Small intestine (tissue), 16 donors: ENCODE measurements at places on chromosomes 13 and 19. TPM values are rescaled to one million over a fixed set of nuclear protein-coding genes. Genes with fewer than 3 reads are reported as not detected.

DNA sequence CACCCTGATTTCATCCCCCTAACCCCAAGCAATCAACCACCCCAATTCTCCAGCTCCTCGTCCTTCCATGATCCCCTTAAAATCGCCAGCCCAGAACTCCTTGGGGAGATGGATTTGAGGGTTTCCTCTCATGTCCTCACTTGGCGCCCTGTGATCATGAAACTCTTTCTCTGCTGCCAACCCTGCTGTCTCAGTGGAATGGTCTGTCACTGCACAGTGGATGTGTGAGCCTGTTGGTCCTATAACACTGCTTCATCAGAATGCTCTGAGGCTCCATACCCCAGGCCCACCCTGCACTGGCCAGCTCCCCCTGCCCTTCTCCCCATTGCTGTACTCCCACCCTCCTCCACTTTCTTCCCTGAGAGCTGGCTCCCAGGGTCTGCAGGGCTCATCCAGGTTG is 12.6 kb upstream of the ZNF792 start:
- no peak for DNase-seq

- DNase-seq: no peak
These were observed 8.8 kb upstream of the GNG7 start for GRCh38 chr19:2711172-2711874.

- no peak for DNase-seq
These were observed 25.6 kb upstream of the ADGRE1 start for GRCh38 chr19:6861683-6862286.

- no peak for DNase-seq
These were observed 147.8 kb upstream of the PCDH9 start for GRCh38 chr13:67377919-67378318.

DNA sequence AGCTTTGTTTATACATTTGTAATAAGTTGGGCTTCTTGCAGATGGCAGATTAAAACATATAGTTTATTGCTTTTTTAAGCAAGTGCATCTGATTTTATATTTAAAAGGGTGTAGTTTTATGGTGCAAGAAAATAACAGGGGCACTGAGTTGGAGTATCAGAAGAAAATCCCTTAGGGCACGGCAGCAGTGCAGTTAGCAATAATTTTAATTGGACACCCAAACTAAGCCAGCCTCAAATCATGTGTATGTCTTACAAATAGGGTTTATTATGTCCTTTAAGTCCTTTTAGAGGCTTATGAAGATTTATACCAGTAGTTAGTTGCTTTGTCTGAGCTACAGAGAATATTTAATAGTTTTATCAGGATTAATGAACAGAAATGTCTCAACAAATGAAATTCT is 57.5 kb downstream of the GPC6 start:
- DNase-seq: no peak

- DNase-seq: no peak
These were observed 630.2 kb downstream of the UQCRFS1 start for GRCh38 chr19:28582796-28583195.

DNA sequence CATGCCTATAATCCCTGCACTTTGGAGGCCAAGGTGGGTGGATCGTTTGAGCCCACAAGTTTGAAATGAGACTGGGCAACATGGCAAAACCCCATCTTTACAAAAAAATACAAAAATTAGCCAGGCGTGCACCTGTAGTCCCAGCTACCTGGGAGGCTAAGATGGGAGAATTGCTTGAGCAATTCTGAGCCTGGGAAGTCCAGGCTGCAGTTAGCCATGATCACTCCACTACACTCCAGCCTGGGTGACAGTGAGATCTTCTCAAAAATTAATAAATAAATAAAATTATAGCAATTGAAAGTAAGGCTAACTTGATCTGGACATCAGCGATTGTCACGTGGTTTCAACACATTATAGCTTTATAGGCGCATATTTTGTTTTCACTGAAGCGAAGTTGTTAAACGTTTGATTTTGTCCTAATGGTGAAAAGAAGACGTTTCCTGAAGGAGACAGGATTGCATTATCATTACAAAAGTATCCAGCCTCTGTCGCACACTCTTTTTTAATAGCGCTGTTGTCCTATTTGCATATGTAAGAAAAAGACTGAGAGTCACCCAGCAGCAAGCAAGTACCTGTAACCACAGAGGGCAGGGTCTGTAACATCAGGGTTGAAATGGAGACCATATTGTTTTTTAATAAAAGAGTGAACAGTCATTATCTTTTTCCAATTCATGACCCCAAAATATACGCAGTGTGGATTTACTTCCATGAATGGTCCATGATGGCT is 335.7 kb downstream of the DCT start:
- no peak for DNase-seq

- DNase-seq: no peak
These were observed 13.9 kb downstream of the BCAM start for GRCh38 chr19:44822670-44823372.

Gene SIGLEC7
- polyA plus RNA-seq: 0.45 TPM

Gene ATP12A
- 0.01 TPM for polyA plus RNA-seq

Gene ZNF682
- 1.6 TPM for polyA plus RNA-seq

Gene CA11
- polyA plus RNA-seq: 21.2 TPM

Gene SMIM44
- 0.49 TPM for polyA plus RNA-seq

Gene ZNF471
- 0.27 TPM for polyA plus RNA-seq
